Stimulated activated CD8-positive, alpha-beta memory T cell treated with anti-CD3 and anti-CD28 coated beads, Interleukin-4, amount 100 ng/mL, for 1 hour (primary cell): ENCODE measurements at places on chromosomes 1 and 21.

DNA sequence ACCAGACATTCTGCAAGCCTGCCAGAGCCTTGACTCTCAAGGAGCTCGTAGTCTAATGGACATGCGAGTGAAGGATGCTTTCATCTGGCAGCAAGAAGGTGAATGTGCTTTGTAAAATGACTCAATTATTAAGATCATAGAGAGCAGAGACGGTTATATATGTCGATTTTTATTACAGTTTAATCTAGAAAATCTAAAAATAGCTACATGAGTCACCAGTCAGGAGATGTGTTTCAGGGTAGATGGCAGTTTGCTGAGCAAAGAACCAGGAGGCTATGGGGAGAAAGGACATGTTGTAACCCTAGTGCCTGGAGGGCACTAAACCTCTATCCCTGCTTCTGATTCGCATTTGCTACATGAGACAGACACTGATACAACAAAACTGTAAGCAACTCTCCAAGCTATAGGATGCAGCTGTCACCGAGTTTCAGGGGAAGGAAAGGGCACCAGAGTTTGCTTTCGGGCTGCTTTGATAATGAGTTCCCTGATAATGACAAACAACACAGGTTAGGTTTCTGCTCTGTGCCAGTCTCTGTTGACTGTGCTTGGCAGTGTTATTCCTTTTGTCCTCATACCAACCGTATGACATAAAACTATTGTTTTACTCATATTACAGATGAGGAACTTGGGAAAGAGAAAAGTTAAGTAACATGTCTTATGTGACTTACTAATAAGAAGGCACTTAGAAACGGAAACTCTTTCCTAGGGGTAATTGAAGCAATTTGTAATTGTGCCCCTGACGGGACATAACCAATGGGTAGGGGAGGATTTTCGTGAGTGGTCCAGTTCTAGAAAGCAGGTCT is 43.2 kb downstream of the C1orf198 start:
- DNase-seq: no peak

- DNase-seq: no peak
Observed at GRCh38 chr1:165527251-165528007, 16.4 kb upstream of the LRRC52 start.

GRCh38 chr1:59298026-59298583 is 1.2 kb downstream of the FGGY start:
- no peak for DNase-seq

GRCh38 chr1:60974524-60975372 is 107.6 kb upstream of the NFIA start:
- DNase-seq: no peak

DNA sequence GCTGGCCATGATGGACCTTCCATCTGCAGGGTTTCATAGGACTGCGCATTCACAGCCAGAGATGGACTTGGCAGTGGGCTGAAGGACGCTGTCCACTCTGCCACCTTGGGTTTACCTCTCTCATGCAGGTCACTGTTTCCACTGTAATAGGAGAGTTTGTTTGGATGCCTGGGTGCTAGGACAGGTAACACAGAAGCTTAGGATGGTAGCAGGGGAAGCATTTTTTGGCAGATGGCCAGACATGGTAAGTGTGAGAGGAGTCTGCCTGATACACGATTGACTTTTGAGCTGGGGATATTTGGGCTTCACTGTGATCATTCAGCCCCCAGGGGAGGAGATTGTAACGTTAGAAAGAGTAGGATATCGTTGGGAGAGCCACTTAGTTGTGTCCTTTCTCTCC is 11.8 kb downstream of the PSEN2 start:
- no peak for DNase-seq

- no peak for DNase-seq
Observed at GRCh38 chr1:225519166-225519863, 91.5 kb upstream of the LBR start.

DNA sequence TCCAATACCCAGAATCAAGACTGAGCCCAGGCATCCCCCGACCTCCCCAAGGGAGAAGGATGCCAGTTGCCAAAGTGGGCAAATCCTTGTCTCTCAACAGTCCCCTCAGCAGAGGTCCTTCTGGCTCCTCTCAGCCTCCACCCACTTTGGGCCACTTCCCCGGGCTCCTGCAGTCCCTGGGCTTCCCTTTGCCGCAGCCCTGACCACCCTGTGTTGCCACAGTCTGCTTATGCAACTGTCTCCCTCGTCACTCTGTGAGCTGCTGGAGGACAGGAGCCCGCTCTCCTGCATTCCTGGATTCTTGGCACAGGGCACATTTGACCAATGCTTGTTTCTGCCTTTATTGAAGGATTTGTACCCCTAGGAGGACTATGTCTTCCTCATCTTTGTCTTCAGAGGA is 2.9 kb upstream of the LRP8 start:
- no peak for DNase-seq

DNA sequence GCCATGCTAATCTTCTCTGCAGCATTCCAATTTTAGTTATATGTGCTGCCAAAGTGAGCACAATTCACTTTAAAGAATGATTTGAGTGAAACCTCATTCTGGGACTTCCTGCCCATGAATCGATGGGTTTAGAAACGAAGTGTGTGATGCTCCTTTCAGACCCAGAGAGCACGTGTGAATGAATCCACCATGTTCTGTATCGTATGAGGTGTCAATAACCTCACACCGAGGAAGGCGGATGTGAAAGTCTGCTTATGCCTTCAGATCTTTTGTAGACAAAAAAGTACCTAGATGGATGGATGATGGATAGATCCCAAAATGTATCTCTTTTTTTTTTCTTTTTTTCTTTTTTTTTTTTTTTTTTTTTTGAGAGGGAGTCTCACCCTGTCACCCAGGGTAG is 13.8 kb downstream of the UBASH3A start:
- no peak for DNase-seq
